MG63 (cell line): ENCODE measurements at places on chromosomes 6 and 20. TPM values are rescaled to one million over a fixed set of nuclear protein-coding genes. Genes with fewer than 3 reads are reported as not detected.

The TCF15 gene
- total RNA-seq = 0.42 TPM in 1 of 2 replicates, not detected in the other

- DNase-seq = no peak
Measured at GRCh38 chr6:166618866-166619761, 7.9 kb downstream of the RPS6KA2 start.

The STX11 gene
- total RNA-seq = 0.35 and 1.3 TPM in 2 replicates

- no peak for DNase-seq
Measured at GRCh38 chr20:40188319-40188718, 500.7 kb downstream of the MAFB start.

DNA sequence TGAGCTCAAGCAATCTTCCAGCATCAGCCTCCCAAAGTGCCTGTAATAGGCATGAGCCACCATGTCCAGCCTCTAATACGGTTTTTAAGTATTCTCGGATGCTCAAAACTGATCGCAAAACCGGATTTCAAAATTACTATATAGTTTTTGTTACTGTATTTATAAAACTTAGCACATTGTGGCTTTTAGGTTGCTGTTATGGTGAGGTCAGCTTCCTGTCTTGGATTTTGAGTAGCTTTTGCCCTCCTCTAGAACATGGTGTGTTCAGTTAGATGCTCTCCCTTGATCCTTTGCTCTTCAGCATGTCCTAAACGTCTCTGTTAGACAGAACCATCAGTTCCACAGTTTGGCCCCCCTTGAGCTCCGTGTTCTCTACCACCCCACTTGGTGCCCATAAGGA, 96.2 kb downstream of the RPP40 start:
- DNase-seq = no peak

DNA sequence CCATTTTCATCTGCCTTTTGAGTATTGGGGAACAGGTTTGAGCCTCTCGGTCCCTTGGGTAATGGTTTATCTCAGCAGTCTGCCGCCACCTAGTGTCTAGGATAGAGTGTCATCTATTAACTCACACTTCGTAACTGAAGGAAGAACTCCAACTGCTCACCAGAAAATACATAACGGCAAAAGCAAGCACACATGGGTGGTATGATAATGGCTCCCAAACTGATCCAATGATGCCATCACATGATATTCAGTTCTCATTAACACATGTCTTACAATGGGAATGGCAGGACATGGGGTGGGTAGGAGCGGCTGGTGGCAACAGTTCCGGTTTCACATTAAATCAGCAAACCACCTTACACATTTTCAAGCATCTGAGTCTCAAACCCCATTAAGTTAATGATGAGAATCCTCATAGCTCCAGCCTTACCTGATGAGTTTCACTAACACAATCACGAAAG, 110.7 kb upstream of the PHACTR1 start:
- peak; percentile 59 for DNase-seq

- DNase-seq = peak; percentile 80
Measured at GRCh38 chr20:49775229-49775693, 37.4 kb upstream of the SLC9A8 start.

The SEMG1 gene
- not detected in 2 replicates for total RNA-seq

DNA sequence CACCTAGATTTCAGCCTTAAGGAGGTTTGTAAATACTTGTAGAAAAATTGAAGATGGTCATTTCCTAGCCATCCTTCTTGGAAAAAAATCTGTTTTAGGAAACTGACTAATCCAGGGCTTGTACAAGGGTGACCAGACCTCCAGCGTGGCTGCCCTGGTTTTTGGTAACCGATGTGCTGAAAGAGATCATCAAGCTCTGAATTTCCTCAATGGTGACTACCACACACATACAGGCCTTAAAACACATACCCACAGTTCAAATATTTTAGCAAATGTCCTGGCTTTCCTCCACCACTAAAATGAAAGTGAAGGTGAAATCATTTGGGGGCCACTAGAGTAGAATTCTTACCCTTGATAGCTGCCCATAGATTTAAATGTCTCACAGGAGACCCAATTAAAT, 215.3 kb upstream of the SUPT3H start:
- no peak for DNase-seq

The SLC35F1 gene
- not detected in 2 replicates for total RNA-seq

The MCUR1 gene
- total RNA-seq = 32.5 and 51.5 TPM in 2 replicates

- peak; percentile 91 for DNase-seq
Measured at GRCh38 chr6:3751730-3752530, 417 bp upstream of the PXDC1 start.

The ANKS1A gene
- 15.8 and 20.9 TPM in 2 replicates for total RNA-seq

GRCh38 chr20:275791-276190, 14.8 kb downstream of the C20orf96 start:
- no peak for DNase-seq

DNA sequence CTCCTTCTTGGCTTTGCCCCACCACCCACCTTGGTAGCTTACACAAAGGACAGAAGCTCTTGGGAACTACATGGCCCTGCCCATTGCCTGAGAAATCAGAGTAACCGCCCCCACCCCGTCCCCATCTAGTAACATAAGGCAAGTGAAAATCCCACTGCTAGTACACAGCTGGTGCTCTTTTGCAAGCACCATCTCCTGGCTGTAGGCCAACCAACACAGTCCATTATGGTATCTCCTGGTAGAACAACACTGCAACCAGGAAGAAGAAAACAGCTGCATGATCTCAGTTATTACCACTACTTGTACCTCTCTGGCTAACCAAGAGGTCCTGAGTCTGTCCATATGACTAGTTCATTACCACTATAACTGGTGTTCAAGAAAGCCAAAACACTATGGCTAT, 841.1 kb upstream of the MANEA start:
- no peak for DNase-seq

DNA sequence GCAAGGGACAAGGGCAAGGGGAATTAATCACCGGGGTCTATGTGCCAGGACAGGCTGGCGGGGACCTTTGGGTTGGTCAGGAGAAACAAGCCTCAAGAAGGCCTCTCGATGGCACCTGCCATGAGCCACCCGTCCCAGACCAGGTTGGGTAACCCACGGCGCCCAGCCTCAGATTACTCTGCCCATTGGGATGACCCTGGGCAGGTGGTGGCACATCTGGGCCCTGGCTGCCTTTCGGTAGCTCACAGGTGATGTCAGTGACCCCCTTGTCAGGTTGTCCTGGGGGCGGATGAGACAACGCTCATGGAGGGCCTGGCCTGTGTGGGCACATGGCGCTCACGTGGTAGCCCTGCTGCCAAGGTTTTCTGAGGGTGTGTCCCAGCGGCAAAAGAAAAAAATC, 152.2 kb downstream of the SYCP2 start:
- no peak for DNase-seq

The GPSM3 gene
- 0.10 and 0.20 TPM in 2 replicates for total RNA-seq

The PLN gene
- total RNA-seq = not detected in 2 replicates

- no peak for DNase-seq
Measured at GRCh38 chr20:57953638-57954037, 243.8 kb upstream of the PMEPA1 start.

DNA sequence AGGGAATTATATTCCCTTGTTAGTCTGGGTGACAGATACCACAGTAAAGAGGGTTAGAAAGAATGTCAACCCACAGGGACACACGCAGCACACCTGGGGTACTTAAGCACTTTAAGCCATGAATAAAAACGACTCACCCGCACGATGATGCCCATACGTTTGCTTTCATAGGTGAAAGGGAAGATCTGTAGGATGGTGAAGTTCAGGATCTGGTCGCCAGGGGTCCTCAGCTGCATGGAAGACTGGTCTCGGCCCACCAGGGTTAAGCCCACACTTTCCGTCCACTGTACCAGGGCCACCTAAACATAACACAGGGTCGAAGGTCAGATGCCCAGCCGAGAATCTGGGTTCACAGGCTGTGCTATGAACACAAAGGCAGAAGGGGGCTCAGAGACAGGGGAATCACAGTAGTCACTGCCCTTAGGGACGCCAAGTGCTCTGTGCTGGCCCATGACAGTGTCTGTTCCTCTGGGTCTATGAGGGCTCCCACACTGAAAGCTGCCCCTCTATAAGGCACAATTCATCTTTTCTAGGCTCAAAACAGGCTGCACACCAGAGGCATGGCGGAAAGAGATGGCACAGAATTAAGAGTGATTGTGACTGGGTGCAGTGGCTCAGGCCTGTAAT, 96.8 kb upstream of the NFATC2 start:
- DNase-seq = peak; percentile 52

GRCh38 chr6:138204792-138205384, 13.4 kb downstream of the PBOV1 start:
- no peak for DNase-seq

DNA sequence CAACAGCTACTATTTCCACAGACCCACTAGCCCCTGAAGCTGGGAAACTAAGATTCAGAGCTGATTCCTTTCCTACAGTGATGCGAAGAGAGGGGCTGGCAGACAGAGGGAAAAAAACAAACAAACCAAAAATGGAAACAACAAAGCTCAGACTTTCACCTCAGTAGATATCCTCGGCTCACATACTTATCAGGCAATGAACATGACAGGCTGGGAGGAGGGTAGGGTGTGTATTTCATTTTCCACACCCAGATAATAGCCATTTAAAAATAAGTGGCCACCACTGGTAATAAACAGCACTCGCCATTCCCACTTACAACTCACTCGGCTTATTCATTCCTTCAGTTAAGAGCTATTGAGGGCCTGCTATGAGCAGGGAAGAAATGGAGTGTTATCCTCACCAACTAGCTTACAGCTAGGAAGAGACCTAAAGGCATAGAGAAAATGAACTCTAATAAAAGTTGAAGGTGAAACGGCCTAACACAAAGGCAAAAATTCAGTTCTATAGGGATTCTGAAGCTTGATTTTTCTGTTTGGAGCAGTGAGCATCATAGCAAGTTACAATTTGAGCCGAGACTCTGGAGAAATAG, 32.0 kb upstream of the SPTLC3 start:
- no peak for DNase-seq

DNA sequence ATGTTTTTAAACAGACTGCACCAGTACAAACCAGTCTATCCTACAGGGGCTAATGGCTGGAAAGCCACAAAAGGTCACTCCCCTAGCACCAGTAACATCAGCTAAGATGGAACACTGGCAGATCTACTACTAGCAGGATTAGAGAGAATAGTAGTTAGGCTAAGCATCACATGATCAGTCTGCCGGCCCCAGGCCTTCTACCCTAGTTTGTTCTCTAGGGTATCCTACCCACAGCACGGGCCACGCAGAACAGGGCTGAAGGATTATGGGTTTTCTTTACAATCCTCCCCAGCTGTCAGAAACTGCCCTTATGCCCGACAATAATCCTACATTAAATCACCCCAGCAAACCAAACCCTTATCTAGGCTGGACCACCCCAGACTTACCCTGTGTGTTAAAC, 156.0 kb downstream of the LY86 start:
- no peak for DNase-seq
